Dermis blood vessel endothelial cell (primary cell): ENCODE measurements at places on chromosomes 5 and 9. TPM values are rescaled to one million over a fixed set of nuclear protein-coding genes. Genes with fewer than 3 reads are reported as not detected.

Gene MAP1B
- 134 and 182 TPM in 2 replicates for total RNA-seq

Gene EQTN
- not detected in 2 replicates for total RNA-seq

Gene F2R
- 99.4 and 122 TPM in 2 replicates for total RNA-seq

Gene HAND1
- total RNA-seq, result not detected in 2 replicates
